ENCODE measurements at places on chromosomes 11 and 22. TPM values are rescaled to one million over a fixed set of nuclear protein-coding genes. Genes with fewer than 3 reads are reported as not detected.

MUC2 gene
- not detected for total RNA-seq

IGLL1 gene
- total RNA-seq, result not detected

CRYBB3 gene
- not detected for total RNA-seq

IPO7 gene
- total RNA-seq, result 156 TPM
